ENCODE measurements at places on chromosomes 3 and 15.

GRCh38 chr15:73797366-73798158 lies 44.4 kb upstream of the INSYN1 start:
- DNase-seq: no peak

DNA sequence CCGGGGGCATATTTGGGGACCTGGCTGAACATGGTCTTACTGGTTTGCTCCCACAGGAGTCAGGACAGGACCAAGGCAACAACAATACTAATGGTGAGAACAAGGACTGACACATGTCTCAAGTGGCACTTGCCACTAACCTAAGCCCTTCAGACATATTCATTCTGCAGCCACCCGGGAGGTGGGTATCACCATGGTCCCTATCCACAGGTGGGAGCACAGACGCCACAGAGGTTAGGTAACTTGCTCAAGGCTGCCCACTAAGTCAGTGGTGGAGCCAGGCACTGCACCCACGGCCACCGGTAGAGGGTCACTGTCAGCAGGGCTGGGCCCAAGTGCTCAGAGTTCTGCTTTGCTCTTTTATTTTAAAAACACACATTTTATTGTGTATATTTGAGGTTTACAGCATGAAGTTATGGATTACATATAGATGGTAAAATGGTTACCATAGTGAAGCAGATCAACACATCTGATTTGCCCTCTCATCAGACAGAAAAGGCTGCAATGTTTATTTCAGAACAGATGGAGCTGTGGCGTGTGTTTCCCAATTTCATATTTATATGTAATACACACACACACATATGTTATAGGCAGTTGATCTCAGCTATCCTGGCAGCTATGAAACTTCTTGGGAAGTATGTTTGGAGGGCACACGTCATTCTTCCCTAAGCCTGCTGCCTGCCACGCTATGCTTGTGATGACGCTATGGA lies 30.0 kb upstream of the SLC41A3 start:
- no peak for DNase-seq

- no peak for DNase-seq
Measured at GRCh38 chr15:48433226-48433886, 102.1 kb downstream of the DUT start.

- peak; percentile 30 for DNase-seq
Measured at GRCh38 chr3:180680097-180680430, 775 bp upstream of the CCDC39 start.

GRCh38 chr3:169342652-169343505 lies 320.6 kb downstream of the MECOM start:
- DNase-seq: no peak

- no peak for DNase-seq
Measured at GRCh38 chr15:35271371-35272043, 186.4 kb upstream of the NANOGP8 start.

DNA sequence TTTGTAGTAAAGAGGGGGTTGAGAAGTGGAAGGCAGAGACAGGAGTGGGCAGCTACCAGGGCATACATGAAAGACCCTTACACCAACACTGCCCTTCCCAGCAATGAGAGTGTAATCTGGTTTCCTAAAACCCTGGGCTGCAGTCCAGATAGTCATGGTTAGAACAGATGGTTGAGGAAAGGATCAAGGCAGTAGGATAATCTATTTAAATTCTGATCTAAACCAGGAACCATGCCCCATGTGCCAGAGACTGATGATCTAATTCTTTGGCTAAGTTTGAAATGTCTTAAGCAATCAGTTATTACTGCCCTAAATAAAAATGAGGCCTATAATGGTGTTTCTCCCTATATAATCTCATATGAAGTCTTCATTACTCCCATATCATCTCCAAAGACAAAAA lies 59.6 kb downstream of the PRTG start:
- DNase-seq: no peak

DNA sequence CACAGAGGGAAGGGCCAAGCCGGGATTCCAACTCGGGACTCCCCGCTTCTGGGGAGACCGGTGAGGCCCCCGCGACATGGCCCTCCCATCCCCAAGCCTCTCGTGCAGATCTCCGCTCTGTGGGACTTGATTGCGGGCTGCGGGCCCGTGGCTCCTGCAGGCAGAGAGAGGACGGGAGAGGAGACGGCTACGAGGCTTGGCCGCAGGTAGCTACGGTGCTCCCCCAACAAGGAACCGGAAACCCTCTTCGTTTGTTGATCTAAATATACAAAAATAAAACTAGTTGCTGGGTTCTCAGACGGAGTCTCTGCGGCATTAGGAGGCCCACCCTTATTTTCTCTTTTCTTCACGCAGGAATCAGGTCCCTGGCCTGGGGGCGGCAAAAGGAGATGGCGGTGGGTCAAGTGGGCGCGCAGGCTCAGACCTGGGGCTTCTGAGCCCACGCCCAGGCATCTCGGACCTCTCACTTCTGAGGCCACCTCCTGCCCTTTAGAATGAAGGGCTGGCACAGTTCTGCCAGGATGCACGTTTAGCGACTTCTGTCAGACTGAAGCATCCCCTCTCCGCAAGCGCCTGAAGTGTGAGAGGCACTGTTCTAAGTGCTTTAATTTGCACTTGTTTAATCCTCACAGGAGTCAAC lies 10.9 kb downstream of the GNB5 start:
- peak; percentile 73 for DNase-seq

GRCh38 chr3:184937611-184938010 lies 125.6 kb downstream of the VPS8 start:
- DNase-seq: no peak

- DNase-seq: no peak
Measured at GRCh38 chr3:110575702-110576101, 495.9 kb upstream of the NECTIN3 start.

DNA sequence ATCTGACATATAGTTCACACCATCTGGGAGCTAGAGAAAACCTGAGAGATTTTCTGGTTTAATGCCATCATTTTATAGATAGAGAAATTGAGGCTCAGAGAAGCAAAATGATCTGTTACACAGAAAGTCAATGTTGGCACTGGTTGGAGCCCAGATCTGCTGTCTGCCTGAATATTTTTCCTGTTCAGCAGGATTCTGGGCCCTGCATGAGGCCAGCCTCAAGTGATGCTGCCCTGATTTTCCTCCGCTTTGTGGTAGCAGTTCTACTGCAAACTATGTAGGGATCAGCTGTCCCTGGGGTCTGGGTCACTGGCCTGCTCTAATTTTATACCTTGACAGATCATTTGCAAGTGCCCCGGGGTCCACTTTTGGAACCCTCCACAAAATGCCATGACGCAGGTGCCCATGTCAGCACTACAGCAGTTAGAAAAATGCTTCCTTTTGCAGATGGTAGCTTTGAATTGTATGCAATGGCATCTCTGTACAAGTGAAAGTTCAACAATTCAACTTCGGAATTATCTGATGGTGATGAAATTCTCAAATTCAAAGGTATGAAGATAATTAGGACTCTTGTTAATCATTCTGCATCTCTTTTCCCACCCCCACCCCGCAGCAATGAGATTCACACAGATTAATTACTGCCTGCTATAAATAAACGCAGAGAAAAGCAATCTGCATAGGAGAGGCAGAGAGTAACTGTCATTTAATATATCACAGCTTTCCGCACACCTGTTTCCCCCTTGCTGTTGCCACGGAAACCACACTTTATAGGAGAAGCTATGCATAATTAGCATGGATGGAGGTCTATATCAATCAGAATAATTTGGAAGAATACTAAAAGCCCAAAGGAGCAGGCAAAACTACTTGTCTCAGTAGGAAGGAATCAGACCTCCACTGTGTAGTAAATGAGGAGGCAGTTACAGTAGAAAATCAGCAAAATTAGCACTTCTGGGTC lies 222.6 kb downstream of the PDCD6IP start:
- DNase-seq: no peak

- no peak for DNase-seq
Measured at GRCh38 chr3:106208967-106209366, 340.2 kb upstream of the CBLB start.

DNA sequence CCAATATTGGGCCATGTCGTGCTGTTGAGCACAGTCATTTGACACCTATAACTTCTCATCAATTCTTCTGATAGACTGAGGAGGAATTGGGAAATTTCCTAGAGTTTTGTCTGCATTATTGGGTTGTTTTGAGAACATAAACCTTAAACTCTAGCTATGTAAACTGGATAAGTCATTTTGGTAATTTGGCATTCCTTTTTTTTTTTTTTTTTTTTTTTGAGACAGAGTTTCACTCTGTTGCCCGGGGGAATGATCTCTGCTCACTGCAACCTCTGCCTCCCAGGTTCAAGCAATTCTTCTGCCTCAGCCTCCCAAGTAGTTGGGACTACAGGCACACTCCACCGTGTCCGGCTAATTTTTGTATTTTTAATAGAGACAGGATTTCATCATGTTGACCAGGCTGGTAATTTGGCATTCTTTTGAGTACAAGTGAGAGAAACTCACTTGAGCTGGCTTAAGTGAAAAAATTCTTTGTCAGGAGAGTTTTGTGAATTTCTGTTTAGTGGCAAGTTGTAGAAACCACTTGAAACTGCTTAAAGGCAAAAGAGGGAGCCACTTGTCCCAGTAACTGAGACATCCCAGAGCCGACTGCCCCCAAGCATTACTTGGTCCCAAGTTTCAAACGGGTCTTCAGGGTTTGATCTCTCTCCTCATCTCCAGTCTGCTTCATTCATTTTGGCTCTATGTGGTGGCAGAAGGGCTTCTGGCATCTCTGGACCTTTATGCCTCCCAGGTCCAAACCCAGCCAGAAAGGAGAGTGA lies 34.9 kb downstream of the FLNB start:
- DNase-seq: no peak

DNA sequence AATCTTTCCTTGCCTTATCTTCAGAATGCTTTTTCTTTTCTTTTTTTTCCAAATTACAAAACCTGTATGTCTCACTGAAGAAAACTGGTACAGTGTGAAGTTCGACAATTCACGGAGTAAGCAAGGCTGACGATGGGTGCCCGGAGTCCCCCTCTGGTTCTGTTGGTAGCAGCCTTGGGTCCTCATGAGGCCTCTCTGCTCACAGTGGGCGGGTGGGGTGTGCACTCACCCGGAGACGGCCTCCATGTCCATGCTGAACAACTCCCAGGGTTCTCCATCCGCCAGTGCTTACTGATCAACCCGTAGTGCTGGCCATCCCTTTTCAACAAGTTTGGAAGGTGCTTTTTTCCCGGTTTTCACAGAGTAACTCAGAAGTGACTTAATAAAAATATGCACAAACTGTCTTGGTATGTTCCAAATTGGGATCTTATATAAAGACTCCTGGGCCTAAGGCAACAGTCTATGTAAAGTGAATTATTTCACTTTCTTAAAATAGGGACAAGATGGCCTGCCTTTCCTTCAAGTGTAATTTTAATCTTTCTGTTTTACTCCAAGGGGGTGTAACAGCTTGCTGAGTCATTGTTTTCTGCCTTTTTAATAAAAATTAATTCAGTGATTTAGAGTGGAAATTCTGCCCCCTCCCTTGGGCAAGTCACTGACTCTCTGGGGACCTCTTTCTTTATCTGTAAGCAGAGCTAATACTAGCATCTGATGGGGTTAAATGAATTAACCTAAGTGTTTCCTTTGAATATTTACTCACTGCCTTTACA lies 23.7 kb downstream of the LRRK1 start:
- DNase-seq: no peak

GRCh38 chr15:23648920-23649515 lies 1.4 kb upstream of the MAGEL2 start:
- no peak for DNase-seq

GRCh38 chr3:65619451-65619881 lies 419.3 kb downstream of the MAGI1 start:
- DNase-seq: no peak

GRCh38 chr15:61916104-61916503 lies 144.1 kb downstream of the VPS13C start:
- DNase-seq: no peak

DNA sequence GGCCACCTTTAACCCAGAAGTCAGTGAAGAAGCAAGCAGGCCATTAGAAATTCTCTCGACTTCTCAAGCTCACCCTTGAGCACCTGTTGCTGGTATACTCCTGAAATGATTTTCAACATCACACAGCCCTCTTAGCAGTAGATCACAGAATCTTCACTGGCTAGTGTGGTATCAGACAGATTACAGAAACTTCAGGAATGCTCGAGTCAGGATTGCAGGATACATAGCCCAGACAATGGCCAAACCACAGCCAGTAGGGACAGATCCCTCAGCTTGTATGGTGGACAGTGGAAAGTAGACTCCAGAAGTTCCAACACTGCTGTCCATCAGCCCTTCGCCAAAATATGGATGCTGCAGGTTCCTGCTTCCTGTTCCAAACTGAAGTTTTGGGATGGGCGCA lies 4.5 kb upstream of the KLHL40 start:
- DNase-seq: no peak

DNA sequence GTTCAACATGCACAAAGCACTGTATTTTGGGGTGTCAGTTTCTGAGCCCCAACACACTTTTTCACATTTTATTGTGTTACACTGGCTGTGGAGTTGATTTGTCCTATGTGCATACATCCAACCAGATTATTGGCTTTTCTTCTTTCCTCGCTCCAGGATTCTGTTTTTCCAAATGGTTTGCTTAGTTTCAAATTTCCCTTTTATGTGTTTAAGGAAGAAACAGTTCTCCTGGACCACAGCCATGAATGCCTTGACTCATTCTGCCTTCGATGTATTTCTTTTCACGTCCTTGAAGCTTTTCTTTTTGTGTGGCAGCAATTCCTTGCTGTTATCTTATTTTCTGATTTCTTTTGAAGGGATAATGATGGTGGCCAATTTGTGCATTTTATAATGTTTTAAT lies 53.8 kb downstream of the CACNA2D3 start:
- DNase-seq: no peak

DNA sequence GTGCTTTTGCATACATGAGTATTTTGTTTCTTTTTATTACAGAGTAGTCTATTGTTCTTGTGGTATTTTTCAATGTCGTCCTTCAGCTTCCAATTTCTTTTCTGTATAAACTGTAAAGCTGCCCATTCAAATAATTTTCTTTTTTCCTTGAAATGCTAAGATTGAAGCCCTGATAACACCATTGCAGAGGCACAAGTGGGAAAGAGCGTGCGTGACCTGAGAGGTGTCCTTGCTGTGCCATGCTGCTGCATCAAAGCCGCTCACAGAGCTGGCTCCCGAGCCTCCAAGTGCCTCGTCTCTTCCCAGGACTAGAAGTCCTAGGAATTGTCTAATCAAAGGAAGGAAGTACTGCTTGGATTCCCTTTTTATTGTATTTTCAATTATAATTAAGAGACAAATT lies 101.9 kb upstream of the PFN2 start:
- DNase-seq: no peak

DNA sequence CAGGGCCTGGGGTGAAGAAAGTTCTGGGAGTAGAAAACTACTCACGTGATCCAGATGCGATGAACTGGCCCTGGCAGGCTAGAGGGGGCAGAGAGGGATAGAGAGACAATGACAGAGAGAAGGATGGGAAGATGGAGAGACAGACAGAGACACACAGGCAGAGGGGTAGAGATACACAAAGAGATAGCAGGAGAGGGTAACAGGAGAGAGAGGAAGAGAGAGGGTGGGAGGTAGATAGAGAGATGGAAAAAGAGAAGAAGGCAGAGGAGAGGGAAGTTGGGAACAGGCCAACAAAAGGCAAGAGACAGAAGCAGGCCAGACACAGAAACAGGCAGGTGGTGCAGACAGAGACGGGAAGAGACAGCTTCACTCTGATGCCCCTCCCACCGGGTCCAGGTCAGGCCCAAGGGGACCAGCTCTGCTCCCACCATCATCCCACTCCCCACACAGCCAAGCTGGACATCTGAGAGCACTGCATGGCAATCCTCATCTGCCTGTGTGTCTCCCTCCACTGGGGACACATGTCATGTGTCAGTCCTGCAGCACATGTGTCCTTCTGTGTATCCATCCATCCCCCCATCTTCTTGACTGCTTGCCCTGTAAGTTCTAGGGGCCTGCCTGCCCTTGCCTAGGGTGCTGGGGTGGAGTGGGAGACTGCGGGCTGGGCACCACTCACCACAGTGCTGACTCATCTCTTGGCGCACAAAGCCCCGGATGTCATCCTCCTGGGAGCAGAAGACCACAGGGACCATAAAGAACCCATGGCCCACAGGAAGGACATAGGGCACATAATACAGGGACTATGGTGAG lies 2.2 kb upstream of the UCN2 start:
- no peak for DNase-seq

Data from CD4-positive, alpha-beta memory T cell (primary cell).